Kidney tubule cell (primary cell): ENCODE measurements at places on chromosomes 5 and 9.
A peak's percentile ranks its signal among the peaks of the same experiment; 100 is the strongest.

DNA sequence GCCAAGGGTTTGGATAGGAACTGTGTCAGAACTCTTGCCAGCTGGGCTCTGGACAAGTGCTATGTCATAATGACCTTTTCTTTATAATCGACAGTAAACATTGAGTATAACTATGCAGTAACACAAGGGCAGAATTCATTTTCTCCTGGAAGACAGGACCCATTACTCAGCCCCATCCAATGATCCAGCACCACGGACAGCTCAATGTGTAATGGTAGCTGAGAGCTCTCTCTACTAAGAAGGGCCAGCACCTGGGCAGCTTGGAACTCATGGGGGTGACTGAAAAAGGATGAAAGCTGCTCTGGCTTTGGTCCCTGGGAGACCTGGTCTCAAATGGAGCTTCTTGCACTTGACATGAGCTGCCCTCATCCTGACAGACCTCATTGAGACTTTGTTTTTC, 347.8 kb downstream of the TRIM32 start:
- DNase-seq: peak; percentile 46

DNA sequence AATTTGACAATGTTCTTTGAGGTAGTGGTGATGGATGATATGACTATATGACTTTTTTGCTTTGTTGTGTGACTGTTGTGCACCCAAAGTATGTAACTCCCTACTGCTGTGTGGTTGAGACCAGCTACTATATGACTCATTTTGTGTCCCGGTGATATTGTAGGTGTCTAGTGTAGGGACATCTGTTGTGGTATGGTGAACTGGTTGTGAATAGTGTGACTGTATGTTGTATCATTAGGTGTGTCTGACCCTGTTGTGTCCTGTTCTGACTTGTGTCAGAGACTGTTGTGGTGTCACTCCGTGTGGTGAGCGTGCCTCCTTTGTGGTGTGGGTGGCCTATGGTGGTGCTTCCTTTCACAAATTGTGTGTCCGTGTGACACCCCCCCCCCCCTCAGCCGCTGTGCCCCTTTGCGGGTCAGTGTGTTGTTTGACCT, 11.2 kb upstream of the CXXC5 start:
- DNase-seq: peak; percentile 81

DNA sequence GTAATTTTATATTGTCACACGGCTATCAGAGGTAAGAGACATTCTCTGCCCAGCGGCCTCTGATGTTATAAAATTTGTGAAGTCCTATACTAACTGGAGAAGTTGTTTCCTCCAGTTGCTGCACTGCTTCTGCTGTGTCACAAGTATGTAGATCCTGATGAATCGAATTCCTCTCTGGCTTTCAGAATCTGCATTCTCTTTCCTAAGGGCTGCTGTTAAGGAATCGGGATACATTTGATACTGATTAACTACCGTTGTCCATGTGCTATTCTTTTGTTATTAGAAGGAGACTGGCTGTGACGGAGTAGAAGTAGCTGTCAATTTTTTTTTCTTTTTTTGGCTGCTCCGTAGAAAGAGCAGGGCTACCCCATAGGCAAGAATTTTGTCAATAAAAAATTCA, 81.7 kb upstream of the LRRC70 start:
- peak; percentile 32 for DNase-seq

DNA sequence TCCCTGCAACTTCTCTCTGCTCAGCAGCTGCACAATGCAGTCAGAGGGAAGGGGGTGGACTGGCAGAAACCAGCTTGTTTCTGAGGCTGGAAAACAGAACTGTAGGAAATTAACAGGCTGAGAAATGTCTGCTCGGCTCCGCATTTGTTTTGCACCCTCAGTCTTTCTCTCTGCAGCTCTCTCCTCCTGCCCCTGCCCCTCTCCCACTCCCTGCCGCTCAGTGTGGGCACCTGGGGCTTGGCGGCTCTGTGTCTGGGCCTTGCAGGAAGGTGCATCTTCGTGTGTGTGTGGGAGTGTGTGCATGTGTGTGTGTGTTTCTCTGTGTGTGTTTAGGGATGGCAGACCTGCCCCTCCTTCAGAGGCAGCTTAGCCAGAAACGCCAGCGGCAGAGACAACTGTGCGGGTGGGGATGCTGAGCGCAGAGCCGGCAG, 53.0 kb downstream of the PCDH1 start:
- DNase-seq: no peak

- DNase-seq: no peak
These were observed 15.3 kb upstream of the FAM120A start for GRCh38 chr9:93436218-93436617.

- DNase-seq: peak; percentile 10
These were observed 326.6 kb downstream of the EBF1 start for GRCh38 chr5:158773161-158773560.

GRCh38 chr5:137481596-137481995, 17.5 kb downstream of the SPOCK1 start:
- DNase-seq: peak; percentile 94

DNA sequence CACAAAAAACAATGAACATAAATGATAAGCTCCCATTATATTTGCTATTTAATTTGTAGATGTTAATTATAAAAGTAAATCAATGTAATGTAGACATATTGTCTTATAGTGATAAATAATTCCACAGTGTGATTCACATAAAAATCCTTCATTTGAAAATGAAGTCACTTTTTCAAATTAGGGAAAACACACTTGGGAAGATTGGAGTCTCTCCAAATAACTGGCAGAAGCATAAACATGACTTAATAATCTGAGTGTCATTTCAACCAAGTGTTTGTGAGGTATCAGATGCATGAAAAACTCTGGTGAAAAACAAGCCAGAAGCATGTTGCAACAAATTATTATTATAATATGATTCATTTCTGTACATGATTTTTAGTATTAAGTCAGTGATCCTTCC, 102.2 kb downstream of the CETN3 start:
- DNase-seq: no peak

- peak; percentile 59 for DNase-seq
These were observed 89.0 kb upstream of the MAP1B start for GRCh38 chr5:72018143-72018803.

GRCh38 chr5:97888439-97888838, 705.4 kb upstream of the RIOK2 start:
- DNase-seq: peak; percentile 37

DNA sequence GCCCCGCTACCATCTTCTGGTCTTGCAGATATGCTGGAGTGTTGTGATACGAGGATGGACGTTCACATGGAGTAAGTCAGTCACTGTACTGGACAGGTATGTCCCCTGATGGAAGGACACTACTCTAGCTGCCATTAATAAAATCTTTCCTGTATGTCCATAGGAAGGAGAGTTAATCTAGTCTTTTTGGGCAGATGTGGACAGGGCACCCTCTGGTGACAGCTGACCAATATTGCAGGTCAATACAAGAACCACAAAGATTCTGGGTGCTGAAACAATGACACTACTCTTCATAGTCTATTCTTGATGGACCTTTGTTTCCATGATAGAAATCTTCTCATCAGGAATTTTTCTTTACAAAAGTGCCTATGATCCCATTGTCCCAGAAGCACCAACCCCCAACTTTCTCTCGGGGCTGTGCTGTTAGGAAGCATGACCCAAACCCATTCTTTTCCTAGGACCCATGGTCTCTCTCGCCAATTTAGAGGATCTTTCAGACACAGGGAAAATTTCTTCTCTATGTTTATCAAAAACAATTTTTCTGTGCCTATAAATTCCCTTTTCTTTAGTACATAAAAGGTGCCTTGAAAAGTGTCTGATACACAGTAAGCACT, 376.9 kb downstream of the DTWD2 start:
- DNase-seq: peak; percentile 46
